ENCODE measurements at places on chromosomes 1 and 21.

GRCh38 chr21:25501996-25502665, 105.2 kb downstream of the MRPL39 start:
- no peak for DNase-seq

DNA sequence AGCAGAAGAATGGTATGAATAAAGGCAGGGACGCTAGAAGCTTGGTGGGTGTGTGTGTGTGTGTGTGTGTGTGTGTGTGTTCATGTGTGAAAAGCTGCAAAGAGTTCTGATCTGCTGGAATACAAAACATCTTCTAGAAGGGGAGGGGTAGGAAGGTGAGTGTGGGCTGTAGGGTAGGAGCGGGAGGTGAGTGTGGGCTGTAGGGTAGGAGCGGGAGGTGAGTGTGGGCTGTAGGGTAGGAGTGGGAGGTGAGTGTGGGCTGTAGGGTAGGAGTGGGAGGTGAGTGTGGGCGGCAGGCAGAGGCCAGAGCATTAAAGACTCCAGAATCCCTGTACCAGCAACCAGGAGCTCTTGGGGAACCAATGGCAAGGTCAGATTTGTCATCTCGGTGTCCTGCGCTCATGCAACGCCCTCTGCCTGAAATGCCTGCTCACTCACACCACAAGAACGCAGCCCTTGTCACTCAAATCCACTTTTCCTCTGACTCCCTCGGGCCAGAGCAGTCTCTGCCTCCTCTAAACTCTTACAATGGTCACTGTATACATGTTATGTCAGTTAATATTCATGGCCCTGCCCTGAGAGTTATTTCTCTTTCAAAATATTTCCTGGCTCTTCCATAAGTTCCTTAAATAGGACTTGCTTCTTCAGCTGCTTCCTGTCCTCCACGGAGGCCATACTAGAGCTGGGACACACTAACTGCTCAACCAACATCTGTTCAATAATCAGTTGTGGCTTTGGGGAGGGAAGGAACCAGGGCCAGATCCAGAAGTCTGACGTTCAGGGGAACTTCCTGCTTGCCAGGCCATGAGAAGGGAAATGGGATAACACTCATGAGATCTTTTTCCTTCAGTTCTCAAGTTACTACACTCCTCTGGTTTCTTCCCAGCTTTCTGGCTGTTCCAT, 53.6 kb upstream of the ZNF644 start:
- no peak for DNase-seq

DNA sequence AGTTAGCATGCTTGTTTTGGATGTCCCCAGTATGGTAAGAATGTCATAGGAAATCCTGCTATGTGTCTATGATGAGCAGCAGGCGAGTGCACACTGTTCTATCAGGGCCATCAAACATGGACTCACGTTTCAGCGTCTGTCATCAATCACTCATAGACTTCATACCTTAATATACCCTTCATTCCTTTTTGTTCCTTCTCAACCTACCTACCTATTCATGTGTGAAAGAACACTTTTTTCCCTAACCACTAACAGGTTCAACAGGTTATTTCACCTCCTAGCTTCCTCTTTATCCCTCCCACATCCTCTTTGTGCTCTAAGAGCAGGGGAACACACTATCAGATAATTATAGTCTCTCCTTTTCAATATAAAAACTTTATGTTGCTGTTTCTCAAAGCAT, 300.6 kb downstream of the TM2D1 start:
- DNase-seq, result no peak

DNA sequence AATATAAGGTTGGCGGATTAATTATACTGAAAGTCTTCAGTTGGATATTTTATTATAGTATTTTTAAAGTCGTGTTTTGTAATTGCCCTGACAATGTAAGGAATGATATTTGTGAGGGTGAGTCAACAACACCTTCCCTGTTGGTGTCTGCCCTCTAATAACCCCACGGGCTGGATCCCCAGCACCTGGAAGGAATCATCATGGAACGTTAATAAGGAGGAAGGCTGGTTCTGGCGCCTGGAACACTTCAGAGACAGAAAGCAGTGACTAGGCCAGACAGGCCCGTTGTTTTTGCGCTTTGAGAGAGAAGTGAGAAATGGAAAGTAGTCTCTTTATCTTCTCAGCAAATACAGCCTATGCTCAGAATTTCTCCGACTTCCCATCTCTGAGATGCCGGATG, 31.6 kb downstream of the TEX35 start:
- DNase-seq, result no peak

- no peak for DNase-seq
Observed at GRCh38 chr1:156233426-156234127, 8.4 kb upstream of the BGLAP start.

DNA sequence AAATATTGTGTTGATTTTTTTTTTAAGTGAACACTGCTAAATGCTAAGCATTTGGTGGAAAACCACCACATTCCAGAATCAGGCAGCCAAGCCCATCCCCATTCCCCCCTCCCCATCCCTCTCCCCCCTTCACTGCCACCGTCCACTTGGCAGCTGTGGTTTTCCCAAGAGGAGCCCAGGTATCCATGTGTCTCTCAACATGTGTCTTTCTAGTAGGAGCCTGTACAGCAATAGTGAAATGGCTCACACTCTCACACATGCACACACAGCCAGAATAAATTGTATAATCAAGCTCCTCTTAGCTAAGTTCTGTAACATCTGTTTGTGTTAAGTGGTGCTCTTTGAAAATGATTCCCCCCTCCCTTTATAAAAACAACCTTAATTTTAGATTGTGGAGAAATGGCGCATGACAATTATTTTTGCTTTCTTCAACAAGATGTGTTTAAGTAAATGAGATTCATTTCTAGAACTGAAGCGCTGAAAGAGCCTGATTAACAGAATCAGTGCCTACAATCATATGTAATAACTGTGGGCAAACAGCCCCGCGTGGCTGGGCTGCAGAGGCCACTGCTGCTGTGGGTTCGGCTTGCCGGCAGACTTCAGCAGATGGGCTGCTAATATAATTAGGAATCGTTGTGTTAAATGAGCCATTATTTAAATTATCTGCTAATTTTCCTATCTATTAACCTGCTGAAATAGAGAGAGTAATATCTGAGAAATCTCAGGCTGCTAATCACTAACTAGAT, 43.3 kb downstream of the BACE2 start:
- no peak for DNase-seq

DNA sequence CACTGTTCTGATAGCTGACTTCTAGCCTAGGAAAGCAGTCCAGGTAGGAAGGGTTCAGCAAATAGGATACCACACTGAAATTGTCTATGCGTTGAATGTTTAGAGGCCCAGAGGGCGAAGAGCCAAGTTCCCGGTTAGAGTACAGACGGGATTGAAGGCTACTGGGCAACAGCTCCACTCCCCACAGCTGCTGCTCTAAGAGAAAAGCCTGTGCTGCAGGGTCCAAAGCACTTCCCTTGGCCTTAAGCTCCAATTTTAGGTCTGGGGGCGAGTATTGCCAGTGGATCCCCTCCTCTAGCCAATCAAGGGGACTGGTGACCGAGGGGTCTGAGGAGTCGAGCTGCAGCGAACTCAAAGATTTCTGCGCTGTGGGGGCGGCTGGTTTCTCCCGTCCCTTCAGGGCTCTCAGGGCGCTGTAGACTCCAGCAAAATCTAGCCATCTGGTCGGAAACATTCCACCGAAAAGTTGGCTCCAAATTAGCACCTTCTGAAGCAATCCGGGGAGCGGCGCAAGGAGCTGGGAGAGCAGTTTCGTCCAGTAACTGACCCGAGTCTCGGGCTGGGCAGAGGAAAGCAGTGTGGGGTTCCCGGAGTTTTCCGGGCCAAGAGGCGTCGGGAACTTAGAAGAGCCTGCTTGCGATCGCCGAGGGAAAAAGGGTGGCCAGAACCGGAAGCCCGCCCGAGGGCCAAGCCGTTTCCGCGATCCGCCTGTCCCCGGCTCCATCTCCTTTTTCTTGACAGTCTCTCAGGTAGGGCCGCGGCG, 748 bp downstream of the PPP1R15B start:
- peak; percentile 36 for DNase-seq

DNA sequence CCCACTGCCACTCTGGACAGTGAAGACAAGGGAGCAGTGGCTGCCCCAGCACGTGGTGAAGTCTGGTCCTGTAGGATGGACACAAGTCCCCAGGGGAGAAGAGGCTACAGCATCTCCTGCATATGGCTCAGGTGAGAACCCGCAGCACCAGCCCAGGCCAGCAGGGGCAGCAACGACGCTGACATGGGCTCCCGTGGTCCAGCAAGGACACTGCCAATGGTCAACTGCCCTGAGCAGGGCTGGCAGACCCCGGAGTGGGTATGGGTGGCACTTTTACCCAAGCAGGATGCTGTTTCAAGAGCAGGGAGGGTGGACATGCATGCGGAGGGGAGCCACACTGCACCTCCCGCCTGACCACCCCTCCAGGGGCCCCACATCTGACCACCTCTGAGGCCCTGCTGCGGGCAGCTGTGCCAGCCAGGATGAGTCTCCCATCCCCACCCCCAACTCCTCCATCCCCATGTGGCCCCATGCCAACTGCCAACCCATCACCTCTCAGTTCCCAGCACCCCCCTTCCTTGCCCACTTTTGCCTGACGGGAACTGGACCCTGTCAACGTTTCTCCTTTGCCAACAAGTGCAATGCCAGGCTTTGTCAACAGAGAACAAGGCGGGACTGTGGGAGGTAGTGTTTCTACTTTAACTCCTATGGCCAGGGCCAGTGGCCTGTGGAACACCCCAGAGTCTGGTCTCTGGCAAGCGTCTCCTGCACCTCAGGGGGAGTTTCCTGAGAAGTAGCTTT, 8.6 kb downstream of the MORN1 start:
- DNase-seq, result no peak

- DNase-seq, result no peak
Observed at GRCh38 chr1:30302858-30303257, 420.5 kb downstream of the MATN1 start.

DNA sequence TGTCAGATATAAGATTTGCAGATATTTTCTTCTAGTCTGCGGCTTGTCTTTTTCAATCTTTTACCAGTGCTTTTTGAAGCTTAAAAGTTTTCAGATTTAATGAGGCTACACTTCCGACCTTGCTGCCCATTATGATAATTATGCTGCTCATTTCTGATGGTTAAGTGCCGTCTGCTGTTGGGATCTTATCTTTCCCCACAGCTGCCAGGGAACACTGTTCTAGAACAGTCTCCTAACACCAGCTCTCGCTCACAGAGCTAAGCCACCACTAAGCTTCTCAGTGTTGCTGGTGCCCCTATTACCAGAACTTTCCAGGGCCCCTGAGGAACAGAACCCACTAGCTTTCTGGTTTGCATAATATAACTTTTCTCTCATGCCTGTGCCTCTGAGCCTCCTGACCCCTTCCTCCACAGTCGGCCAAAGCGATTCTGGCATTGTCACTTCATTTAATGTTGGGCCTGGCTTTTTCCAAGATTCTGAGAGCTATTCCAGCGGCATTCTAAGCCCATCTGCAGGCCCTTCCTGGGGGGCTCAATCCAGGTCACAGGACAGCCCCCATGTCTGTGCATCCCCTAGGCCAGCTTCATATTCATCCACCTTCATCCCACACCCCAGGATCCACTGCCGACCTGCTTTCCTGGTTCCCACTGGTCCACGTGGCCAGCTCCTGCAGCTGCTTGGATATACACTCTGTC, 237.0 kb downstream of the PTPRU start:
- DNase-seq, result no peak

GRCh38 chr1:149962736-149963135, 26.1 kb upstream of the MTMR11 start:
- no peak for DNase-seq

GRCh38 chr1:154697710-154698109, 89.7 kb upstream of the ADAR start:
- DNase-seq, result no peak

- no peak for DNase-seq
Observed at GRCh38 chr21:29606613-29607012, 307.9 kb downstream of the BACH1 start.

GRCh38 chr1:210489491-210489890, 160.8 kb downstream of the HHAT start:
- no peak for DNase-seq

GRCh38 chr1:199399996-199400724, 627.4 kb upstream of the NR5A2 start:
- no peak for DNase-seq

GRCh38 chr1:10380594-10381275, 18.1 kb upstream of the PGD start:
- no peak for DNase-seq

DNA sequence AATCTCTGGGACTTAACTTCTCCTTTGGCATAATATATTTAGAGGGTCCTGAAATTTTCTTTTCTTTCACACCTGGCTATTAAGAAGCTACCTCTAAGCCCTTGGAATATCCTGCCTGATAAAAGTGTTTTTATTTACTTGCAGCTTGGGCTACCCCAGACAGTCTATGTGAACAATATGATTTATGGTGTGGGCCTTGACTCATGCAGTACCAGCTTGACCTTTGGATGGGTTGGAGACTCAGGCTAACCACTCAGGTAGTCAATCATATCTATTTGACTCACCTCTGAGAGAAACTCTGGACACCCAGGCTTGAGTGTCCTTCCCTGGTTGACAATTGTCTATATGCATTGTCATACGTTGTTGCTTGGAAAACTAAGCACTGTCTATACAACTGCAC, 13.4 kb upstream of the PGBD2 start:
- no peak for DNase-seq

DNA sequence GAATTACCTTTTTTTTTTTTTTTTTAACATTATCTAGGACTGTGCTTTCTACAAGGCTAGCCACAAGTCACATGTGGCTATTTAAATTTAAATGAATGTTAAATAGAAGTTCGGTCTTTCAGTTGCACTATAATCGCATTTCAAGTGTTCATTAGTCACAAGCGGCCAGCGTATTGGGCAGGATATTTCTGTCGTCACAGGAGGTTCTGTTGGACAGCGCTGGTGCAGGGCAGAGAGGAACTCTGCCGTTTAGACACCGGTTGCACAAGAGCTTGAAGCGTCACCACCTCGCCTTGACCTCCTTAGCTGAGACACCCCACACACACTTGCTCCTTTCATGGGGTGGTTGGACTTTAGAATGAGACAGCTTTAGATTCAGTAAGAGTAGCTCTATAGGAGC, 64.1 kb downstream of the BACE2 start:
- no peak for DNase-seq

- no peak for DNase-seq
Observed at GRCh38 chr1:197606168-197606845, 169.0 kb downstream of the DENND1B start.

DNA sequence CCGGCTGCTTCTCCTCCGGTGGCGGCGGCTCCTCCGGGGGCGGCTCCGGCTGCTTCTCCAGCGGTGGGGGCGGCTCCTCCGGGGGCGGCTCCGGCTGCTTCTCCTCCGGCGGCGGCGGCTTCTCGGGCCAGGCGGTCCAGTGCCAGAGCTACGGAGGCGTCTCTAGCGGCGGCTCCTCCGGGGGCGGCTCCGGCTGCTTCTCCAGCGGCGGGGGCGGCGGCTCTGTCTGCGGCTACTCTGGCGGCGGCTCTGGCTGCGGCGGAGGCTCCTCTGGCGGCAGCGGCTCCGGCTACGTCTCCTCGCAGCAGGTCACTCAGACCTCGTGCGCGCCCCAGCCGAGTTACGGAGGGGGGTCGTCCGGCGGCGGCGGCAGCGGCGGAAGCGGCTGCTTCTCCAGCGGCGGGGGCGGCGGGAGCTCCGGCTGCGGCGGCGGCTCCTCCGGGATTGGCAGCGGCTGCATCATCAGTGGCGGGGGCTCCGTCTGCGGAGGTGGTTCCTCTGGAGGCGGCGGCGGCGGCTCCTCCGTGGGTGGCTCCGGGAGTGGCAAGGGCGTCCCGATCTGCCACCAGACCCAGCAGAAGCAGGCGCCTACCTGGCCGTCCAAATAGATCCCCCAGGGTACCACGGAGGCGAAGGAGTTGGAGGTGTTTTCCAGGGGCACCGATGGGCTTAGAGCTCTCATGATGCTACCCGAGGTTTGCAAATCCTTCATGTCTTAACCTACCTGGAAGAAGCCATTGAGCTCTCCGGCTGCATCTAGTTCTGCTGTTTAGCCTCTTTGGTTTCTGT, 2.0 kb downstream of the LORICRIN start:
- DNase-seq, result peak; percentile 20

- DNase-seq, result no peak
Observed at GRCh38 chr1:27496604-27497155, 6.7 kb upstream of the WASF2 start.
